ENCODE measurements at places on chromosomes 11 and 22.

GRCh38 chr11:111409915-111410314 is 30.8 kb upstream of the POU2AF1 start:
- no peaks in the 10 kb centered on the region for H3K36me3 ChIP-seq
- DNase-seq, result no peak
- H3K4me1 ChIP-seq, result peaks cover 14% of the 10 kb centered on the region
- H3K27ac ChIP-seq, result no peak overlapping the region

DNA sequence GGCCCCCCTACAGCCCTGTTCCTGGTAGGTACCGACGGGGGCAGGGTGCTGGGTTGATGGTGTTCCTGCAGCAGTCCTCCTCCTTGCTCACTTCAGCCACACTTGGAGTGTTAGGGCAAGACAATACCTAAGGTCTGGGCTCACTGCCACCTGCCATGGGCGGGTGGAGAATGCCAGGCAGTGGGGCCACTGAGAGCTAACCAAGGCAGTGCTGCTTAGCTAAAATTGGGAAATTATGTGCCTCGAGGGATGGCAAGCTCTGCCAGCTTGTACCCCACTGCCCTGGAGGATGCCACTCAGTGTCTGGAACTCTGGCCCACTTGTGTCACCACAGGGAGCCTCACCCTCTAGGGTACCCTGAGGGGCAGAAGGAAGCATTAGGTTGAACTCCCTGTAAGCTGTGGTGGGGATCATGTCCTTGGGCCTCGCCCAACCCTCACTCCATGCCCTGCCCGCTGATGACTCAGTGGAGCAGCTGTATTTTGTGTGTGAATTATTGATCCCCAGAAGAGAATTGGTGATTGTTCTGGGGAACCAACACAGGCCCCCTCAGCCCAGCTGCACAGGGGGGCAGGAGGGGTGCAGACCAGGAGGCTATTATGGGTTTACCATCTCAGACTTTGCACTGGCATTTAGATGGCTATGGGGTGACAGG is 17.7 kb downstream of the PHLDB1 start:
- DNase-seq, result no peak
- H3K27me3 ChIP-seq, result peaks cover 30% of the 10 kb centered on the region
- no peak overlapping the region for H3K27ac ChIP-seq
- H3K4me3 ChIP-seq, result no peak overlapping the region

DNA sequence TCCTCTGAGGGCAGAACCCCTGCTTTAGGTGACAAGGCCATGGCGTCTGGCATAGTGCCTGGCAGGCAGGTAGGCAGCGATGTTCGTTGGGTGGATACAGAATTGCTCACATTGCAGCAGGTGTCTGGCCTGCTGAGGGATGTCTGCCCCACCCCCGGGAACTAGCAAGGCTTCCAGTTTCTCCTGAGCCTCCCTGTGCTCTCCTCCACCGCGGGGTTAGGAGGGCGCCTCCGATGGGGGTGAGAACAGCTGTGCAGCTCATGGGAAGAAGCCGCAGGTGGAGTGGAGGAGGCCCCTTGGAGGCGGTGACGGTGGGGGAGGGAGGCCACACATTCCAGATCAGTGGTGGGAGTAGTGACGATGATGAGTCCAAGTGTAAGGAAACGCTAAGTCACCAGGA is 48.3 kb upstream of the JAM3 start:
- no peak overlapping the region for H3K27ac ChIP-seq
- no peak for DNase-seq
- peaks cover 42% of the 10 kb centered on the region for H3K27me3 ChIP-seq
- peaks cover 5% of the 10 kb centered on the region for H3K4me1 ChIP-seq
- H3K36me3 ChIP-seq, result no peaks in the 10 kb centered on the region

GRCh38 chr11:16347928-16348685 is 8.2 kb downstream of the SOX6 start:
- DNase-seq, result no peak
- no peak overlapping the region for H3K4me3 ChIP-seq
- no peaks in the 10 kb centered on the region for H3K36me3 ChIP-seq
- no peaks in the 10 kb centered on the region for H3K4me1 ChIP-seq

DNA sequence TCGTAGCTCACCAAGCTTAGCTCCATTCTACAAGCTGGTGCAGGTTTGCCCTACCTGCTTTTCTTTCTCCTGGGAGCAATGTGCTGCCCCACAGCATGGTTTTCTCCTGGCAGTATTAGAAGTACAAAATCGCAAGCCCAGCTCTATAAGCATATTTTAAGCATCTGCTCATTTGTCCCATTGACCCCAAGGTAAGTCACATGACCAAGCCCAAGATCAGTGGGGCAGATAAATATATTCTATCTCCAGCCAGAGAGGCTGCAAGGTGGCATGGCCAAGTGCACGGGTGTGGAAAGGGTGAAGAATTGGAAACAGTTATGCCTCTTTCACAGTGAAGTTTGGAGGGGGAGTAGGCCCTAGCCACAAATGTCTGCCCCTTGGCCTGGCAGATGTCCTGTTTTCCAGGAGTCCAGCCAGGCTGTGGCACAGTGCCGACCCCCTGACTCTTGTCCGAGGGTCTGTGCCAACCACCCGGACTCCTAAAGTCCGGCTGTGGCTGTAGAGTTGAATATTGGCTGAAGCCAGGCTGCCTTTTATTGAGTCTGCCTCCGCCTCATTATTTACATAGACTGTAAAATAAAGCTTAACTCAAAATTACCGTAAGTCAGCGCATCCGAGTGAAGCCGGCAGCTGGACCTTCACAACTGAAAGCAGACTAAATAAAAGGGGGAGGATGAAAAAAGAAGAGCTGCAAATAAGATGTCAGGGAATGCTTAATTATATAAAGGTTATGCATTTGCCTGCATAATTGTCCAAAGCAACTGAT is 165.7 kb downstream of the COMMD9 start:
- H3K4me3 ChIP-seq, result no peak overlapping the region
- H3K27me3 ChIP-seq, result no peaks in the 10 kb centered on the region
- no peaks in the 10 kb centered on the region for H3K4me1 ChIP-seq

DNA sequence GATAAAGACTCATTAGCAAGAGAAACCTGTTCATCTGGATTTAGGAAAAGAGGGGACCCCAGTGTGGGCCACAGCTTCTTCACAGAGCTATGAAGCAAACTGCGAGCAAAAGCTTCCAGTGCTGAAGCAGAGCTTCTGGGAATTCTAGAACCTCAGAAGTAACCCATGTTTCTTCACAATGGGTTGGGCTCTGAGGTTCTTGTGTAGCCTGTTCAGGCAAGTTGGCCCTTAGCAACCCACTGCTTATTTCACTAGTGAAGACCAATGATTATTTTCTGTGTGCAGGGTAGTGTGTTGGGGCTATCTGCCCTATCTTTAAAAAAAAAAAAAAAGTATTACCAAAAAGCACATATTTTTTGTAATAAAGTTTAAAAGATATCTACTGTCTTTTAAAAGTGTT is at the start of gene ACRV1:
Gene ACRV1 (minus strand): TSS at position 101 of the 400 bp plus-strand sequence. CDS start 67 bp downstream, at position 34.
- no peak within 1 kb of the TSS for H3K27ac ChIP-seq
- no peaks in the 10 kb centered on the region for H3K36me3 ChIP-seq
- DNase-seq, result no peak
- no peak within 1 kb of the TSS for H3K4me3 ChIP-seq
- no peaks in the 10 kb centered on the region for H3K4me1 ChIP-seq

DNA sequence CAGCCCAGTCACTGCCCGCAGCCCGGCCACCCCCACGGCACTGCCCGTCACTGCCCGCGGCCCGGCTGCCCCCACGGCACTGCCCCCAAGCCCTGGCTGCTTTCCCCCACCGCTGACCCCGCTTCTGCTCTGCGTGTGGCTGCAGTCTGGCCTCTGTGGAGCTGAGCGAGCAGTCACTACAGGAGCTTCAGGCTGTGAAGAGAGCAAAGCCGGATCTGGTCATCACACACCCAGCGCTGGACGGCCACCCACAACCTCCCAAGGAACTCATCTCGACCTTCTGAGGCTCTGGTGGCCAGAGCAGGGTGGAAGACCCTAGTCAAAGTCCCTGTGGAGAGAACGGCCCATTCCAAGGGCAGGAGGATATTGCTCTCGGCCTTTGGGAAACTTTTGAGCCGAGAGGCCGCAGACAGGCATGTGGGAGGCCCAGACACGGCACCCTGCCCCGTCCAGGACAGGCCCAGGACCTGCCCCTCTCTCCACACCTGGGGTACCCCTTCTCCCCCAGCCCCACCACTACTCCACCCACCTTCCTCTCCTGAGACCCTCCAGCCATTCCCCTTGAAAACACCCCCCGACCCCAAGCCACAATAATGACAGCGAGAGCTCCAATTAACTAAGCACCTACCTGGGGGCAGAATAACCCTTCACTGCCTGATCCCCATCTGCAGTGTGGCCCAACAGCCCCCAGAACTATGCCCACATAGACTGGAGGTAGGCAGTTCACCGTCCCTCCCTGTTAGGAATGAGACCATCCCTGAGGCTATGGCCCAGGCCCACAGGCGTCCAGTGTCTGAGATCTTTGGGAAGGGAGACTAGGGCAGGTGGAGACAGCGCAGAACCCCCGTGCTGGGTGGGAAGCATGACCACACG is 3.7 kb upstream of the PGGHG start:
- DNase-seq, result no peak
- no peak overlapping the region for H3K27ac ChIP-seq
- H3K4me3 ChIP-seq, result no peak overlapping the region

DNA sequence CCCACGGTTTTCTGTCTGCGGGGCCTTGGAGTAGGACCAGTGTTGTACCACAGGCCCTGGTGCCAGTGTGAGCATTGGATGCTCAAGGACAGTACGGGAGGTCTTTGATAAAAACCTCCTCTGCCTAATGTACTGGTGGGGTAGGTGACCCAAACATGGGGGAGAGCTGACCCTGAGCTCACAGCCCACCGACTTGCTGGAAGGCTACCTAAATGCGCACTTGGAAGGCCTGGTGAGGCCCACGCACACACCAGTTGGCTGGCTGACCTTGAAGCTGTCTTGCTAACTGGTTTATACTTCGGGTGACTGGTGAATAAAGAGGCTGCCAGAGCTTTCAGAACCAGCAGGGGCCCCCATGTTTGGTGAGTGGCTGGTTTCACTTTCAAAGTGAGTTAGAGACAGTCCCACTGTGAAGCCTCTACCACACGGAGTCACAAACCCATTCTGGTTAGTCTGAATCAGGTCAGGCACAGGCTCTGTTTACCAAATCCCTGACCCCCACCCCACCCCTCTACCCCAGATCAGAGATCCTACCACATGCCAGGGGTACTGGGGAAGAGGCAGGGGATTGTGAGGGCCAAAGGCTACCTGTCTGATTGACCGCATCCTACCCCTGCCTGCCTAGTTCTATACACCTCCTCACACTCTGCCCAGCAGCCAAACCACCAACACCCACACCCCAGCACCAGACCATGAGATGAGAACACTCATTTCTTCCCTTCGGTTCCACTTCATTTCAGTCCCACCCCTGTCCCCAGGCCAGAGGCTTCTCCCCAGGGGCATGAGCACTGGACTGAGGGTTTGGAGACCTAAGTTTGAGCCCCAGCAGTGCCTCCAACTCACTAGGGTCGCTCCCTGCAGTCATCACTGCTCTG is 12.7 kb upstream of the IL2RB start:
- peaks cover 96% of the 10 kb centered on the region for H3K4me1 ChIP-seq
- H3K27me3 ChIP-seq, result no peaks in the 10 kb centered on the region
- DNase-seq, result peak; percentile 64
- H3K36me3 ChIP-seq, result no peaks in the 10 kb centered on the region
- peak overlapping the region; percentile 5 for H3K4me3 ChIP-seq
- H3K27ac ChIP-seq, result peak overlapping the region; percentile 88

- no peaks in the 10 kb centered on the region for H3K4me1 ChIP-seq
- H3K27ac ChIP-seq, result no peak overlapping the region
- peaks cover 40% of the 10 kb centered on the region for H3K36me3 ChIP-seq
Measured at GRCh38 chr22:23305321-23305910, 125.1 kb downstream of the BCR start.

DNA sequence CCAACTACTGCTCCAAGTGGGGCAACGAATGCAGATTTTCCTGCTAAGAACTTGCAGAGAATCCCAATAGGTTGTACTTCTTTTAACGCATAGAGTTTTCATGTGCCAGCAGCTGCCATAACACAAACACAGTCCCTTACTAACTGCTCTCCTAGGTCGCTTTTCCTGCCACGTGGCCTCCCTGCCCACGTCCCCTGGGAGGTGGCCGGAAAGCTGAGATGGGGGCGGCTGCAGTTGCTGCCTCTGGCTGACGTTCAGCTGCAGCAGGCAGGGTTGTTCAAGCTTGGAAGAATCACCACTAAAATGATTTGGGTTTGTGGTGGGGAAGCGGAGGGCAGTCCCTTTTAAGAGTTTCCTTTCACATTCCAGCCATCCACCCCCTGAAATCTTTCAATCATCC is 39.3 kb downstream of the ZNF202 start:
- H3K36me3 ChIP-seq, result no peaks in the 10 kb centered on the region
- H3K27me3 ChIP-seq, result peaks cover 9% of the 10 kb centered on the region
- no peak overlapping the region for H3K27ac ChIP-seq
- H3K4me3 ChIP-seq, result no peak overlapping the region
- no peaks in the 10 kb centered on the region for H3K4me1 ChIP-seq

- no peak overlapping the region for H3K4me3 ChIP-seq
- no peaks in the 10 kb centered on the region for H3K27me3 ChIP-seq
Measured at GRCh38 chr22:25492841-25493734, 71.4 kb upstream of the GRK3 start.

DNA sequence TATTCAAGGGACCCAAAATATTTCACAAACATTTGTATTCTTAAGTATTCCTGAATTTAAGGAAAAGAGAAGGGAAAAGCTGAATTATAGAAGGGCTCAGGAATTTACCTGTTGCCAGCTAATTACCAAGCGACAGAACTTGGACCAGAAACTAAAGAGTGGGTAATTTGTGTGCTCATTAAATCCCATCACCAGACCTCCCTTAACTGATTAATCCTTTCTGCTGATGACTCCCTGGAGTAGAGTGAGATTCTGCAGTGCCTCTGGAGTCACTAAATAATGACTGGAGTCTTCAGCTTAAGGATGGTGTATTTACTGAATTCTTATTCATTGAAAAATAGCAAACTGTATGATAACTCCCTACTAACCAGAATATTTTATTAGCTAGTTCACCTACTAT is 74.0 kb upstream of the RAB1B start:
- no peak overlapping the region for H3K27ac ChIP-seq
- DNase-seq, result no peak

- H3K27me3 ChIP-seq, result no peaks in the 10 kb centered on the region
- DNase-seq, result no peak
- H3K36me3 ChIP-seq, result no peaks in the 10 kb centered on the region
- H3K27ac ChIP-seq, result no peak overlapping the region
- H3K4me1 ChIP-seq, result no peaks in the 10 kb centered on the region
Measured at GRCh38 chr11:107824668-107825369, 33.8 kb downstream of the SLC35F2 start.

DNA sequence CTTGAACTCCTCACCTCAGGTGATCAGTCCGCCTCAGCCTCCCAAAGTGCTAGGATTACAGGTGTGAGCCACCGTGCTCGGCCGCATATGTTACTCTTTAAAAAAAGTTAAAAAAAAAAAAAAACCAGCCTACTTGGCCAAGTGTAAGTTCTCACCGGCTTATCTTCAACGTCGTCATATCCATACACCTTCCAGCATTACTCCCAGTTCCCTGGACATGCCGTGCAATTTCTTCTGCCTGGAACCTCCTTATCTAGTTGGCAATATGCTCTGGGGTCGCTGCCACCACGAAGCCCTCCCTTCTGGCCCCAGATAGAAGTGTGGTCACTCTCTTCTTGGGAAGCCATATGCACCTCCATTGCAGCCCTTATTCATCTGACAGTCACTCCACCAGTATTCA is 36.3 kb upstream of the CBX7 start:
- no peaks in the 10 kb centered on the region for H3K36me3 ChIP-seq
- H3K4me3 ChIP-seq, result no peak overlapping the region
- no peak for DNase-seq
- no peak overlapping the region for H3K27ac ChIP-seq
- no peaks in the 10 kb centered on the region for H3K27me3 ChIP-seq
- no peaks in the 10 kb centered on the region for H3K4me1 ChIP-seq

Data from T-cell (primary cell).